ENCODE measurements at places on chromosomes 13 and 19.

DNA sequence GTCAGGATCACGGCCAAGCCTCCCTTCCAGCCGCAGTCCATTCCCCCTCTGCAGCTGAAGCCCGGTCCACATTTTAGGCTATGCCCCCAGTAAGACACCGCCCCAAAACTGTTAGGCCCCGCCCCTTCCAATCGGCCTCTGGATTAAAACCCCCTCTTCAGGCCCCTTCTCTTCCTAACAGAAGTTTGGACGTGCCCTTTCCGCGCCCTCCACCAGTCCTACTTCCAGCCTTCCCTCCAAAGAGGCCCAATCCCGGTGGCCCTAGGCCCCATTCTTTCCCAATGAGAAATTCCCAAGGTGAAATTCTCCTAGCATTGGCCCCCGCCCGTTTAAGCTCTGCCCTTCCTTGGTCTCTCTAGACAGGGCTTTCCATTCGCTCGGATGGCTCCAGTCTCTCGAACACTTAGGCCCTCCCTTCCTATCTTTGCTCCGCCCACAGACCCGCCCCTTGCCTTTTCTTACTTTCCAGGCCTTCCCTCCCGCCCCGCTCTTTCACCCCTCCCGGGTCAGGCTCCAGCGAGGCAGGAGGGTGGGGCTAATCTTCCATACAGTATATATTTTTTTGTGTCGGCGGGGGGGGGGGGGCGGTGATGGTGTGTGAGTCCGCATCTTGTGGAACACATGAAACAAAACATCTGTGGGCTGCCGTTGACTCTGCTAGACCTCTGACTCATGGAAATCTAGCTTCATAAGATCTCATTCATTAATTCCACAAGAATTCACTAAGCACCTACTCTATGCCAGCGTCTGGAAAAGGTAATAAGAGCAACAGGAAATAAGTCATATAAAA lies 13.6 kb downstream of the LTBP4 start:
- no peak for DNase-seq

GRCh38 chr13:98221234-98221633 lies 44.2 kb upstream of the RNF113B start:
- DNase-seq: no peak

- no peak for DNase-seq
Observed at GRCh38 chr19:48806518-48806817, 4.4 kb downstream of the BCAT2 start.

DNA sequence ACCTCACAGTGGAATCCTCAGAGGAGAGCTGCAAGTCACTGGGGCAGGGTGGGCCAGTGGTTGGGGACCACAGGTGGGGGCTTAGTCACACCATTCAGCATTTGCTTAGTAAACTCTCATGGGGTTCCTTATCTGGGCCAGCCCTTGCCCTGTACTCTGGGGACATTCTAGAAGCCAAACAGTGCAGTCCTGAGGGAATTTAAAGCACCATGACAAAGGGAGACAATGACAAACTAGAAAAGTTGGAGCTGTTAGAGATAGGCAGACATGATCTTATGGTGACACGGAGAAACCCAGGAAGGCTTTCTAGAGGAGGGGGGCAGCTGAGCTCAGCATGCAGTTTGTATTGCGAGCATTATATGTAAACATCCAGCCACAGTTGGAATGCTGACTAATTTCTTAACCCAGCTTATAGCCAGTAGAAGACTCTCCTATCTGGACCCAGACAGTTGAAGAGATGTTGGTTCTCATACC lies 87.6 kb downstream of the ZNF429 start:
- DNase-seq: no peak

GRCh38 chr13:40047322-40047771 lies 391.9 kb downstream of the COG6 start:
- no peak for DNase-seq

DNA sequence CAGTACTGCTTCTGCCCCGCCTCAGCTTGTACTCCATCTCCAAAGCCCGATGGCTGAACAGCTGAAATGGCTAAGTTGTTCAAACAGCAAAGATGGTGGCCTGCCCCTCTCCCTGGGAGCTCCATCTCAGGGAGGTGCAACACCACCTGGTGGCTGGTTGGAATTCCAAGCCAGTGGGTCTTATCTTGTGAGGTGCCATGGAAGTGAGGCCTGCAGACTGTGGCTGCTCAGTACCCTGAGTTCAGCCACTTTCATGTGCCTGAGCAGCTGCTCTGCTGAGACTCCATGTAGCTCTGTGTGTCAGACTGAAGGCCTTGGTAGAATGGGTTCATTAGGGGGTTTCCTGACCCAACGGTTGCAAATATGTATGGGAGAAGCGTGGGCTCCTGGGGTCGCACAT lies 67.3 kb upstream of the SPRY2 start:
- no peak for DNase-seq

DNA sequence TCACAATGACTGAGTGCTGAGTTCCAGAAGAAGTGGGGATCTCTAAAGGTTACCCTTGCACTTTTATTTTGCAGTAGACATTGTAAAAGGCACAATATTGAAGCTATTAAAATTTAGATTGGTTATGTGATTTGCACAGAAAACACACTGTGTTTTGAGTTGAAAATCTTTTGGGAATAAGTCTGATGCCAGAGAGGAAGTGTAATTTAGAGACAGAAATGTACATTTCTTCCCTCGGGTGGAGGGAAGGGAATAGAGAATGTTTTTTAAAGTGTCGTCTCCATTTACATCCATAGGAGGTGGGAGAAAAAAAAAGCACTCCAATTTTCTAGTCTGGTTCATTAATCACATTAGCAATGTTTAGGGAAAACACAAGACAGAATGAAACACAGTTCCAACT lies 465.8 kb downstream of the OLFM4 start:
- no peak for DNase-seq

- DNase-seq: no peak
Observed at GRCh38 chr19:35608251-35608650, 4.3 kb upstream of the HAUS5 start.

GRCh38 chr19:55406091-55406825 lies 1.3 kb downstream of the UBE2S start:
- no peak for DNase-seq

DNA sequence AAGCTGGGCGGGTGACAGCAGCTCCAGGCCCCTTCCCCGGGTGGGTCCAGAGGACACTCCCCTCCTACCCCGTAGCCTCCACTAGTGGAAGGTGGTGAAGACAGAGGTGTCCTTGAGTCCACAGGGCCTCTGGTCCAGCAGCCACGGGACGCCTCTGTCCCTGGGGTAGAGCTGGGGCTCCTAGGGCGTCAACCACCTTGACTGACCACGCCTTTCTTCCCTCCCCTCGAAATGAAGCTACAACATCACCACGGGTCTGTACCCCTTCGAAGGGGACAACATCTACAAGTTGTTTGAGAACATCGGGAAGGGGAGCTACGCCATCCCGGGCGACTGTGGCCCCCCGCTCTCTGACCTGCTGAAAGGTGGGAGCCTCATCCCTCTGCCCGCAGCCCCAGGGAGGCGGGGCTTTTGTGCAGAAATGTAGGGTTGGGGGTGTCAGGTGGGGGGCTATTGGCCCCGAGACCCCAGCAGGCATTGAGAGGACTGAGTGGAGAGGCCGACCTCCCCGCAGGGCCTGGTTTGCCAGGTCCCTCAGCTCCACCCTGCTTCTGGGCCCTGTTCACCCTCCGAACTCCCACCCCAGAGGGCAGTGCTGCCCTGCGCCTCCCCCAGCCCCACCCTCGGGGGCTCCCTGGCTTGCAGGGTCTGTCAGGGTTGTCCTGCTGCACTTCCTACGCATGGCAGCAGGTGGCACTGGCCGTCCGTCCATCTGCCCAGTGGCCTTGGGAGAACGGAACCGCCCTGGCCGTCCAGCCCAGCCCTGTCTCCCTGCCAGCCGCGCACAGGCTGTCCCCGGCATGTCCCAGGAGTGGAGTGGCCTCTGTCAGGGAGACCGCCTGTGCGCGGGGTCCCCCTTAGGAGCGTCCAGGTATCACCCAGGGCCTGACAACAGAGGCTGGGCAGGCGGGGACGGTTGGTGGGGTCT lies 15.7 kb downstream of the STK11 start:
- no peak for DNase-seq

DNA sequence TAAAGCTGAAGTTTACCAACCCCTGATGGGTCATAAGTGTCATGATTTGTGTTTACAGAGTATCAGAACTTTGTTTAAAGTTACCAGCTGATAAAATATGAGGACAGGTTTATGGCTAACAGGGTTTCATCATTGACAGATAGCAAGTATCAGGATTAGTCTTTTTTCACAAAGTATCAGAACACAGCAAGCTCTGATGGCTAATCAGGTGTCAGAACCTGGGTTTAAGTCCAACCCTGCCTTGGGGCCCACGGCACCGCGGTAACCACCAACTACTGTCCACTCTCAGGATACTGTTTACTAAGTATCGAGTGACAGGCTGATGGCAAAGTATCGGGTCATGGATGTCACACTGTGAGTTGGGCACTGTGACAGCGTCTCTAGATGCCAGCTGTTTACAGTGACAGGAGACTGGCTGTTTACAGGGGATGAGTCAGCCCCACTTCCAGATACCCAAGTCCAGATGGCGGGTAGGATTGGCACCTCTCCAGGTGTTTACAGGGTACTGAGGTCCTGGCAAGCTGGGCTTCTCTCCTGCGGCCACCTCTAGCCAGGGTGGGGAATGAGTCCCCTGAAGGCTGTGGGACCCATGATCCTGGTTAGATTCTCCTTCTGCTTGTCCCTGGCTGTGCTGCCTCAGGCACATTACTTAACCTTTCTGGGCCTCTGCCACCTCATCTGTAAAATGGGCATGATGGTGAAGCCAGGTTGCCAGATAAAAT lies 21.8 kb downstream of the ARRDC2 start:
- peak; percentile 88 for DNase-seq

GRCh38 chr13:110183910-110184309 lies 123.0 kb downstream of the COL4A1 start:
- DNase-seq: no peak

- no peak for DNase-seq
Observed at GRCh38 chr13:44703371-44703770, 127.2 kb upstream of the TSC22D1 start.

GRCh38 chr13:33351319-33351718 lies 65.8 kb upstream of the STARD13 start:
- no peak for DNase-seq

DNA sequence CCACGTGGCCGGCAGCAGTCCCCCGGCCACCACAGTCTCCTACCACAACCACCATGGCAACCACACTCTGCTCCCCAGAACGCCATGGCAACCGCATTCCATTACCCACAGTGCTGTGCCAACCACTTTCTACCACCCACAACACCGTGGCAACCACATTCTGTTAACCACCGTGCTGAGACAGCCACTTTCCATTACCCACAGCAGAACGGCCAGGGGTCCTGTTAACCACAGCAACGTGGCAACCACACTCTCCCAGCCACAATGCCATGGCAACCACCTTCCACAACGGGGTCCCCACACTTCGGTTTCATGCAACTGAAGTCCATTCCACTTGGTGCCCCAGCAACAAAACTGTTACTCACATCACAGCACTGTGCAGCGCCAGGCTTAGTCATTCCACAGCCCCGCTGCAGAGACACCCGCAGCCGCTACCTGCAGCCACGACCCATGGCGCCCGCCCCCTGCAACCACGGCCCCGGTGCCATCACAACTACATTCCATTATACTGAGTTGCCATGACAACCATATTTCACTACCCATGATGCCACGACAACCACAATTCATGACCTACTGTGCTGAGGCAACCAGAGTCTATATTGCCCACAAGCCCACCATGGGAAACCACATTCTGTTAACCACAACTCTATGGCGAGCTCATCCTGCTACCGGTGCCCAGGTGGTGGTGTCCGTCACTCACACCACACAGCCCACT lies 10.0 kb downstream of the DPF1 start:
- DNase-seq: no peak

GRCh38 chr19:49916839-49917733 lies 11.9 kb upstream of the ATF5 start:
- DNase-seq: no peak

DNA sequence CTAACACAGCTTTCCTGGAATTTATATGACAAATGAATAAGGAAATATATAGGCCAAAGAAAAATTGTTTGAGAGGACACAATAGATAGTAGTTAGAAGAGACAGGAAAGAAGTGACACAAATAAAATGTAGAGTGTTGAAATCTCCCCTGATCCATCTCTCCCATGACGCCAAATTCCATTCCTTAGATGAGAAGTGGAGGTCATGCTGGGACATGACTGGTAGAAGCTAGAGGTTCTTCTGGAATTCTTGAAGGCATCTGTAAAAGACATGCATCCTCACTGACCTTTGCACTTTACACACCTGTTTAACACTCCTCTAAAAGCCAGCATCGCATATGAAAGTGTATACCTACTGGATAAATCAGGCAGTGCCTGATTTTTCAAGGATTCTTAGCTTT lies 67.8 kb downstream of the DGKH start:
- DNase-seq: no peak

GRCh38 chr19:10553943-10554381 lies 10.3 kb downstream of the ATG4D start:
- no peak for DNase-seq

DNA sequence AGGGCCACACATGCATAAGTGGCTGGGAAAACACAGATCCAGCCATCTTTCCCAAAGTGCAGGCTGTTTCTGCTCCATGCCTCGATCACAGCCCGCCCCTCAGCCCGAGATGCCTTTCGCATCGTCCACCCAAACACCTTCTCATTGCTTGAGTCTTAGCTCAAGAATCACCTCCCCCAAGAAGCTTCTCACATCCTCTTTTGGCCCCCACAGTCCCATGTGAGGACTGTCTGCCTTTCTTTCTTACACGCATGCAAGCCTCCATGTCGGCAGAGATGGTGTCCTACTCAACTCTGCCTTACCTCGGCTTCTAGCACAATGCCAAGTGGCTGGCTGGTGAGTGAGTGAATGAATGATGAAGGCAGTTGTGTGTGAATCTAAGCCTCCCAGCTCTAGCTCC lies 18.1 kb upstream of the GSX1 start:
- no peak for DNase-seq

GRCh38 chr13:95480791-95481780 lies 71.4 kb upstream of the CLDN10 start:
- DNase-seq: no peak

GRCh38 chr19:2478278-2478755 lies 2.4 kb downstream of the GADD45B start:
- no peak for DNase-seq

- DNase-seq: no peak
Observed at GRCh38 chr13:62799931-62800436, 1384.3 kb upstream of the PCDH20 start.

GRCh38 chr13:94702181-94703041 lies 9.9 kb downstream of the SOX21 start:
- DNase-seq: no peak

- DNase-seq: no peak
Observed at GRCh38 chr13:51520524-51520923, 63.7 kb upstream of the WDFY2 start.

DNA sequence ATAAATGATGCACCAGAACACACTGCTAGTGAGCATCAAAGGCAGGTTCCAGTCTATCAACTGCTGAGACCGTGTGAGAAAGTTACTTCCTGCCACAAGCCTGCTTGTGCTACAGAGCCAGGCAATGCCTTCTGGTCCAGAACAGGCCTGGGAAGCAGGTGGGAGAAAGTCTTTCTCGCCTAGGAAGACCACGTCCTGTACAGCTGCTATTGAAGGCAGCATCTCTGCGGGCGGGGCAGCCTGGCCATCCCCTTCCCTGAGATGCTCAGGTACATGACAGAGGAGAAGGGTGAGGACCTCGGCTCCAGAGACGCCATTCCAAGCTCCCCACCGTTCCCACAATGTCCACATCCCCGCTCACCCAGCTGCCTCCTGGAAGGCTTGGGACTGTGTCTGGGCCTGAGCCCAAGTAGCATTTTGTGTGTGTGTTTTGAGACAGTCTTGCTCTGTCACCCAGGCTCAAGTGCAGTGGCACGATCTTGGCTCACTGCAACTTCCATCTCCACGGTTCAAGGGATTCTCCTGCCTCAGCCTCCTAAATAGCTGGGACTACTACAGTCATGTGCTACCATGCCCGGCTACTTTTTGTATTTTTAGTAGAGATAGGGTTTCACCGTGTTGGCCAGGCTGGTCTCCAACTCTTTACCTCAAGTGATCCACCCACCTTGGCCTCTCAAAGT lies 3.4 kb downstream of the RFX1 start:
- DNase-seq: no peak

Measured in LoVo (cell line).